Pons (tissue), 1 donor: ENCODE measurements at places on chromosomes 2 and 18.
A peak's percentile ranks its signal among the peaks of the same experiment; 100 is the strongest.

DNA sequence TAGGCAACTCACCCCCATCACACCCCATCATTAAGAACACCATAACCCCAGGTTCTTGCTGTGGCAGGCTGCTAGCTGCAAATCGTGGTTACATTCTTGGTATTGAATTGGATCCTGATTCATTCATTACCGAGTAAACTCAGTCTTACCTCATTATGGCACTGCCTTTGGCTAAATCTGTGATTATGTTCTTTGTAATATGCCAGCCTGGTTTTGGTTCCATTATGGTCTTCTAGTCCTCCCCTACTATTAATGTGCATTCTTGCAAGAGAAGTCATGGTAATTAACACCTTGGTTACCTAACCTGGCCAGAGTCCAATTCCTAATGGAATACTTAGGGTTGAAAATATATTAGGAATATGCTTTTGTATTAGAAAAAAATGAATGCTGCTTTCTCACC, 258.9 kb upstream of the APCDD1 start:
- DNase-seq = no peak

- DNase-seq = peak; percentile 66
These were observed 113.3 kb upstream of the SERTAD2 start for GRCh38 chr2:64766841-64767669.

DNA sequence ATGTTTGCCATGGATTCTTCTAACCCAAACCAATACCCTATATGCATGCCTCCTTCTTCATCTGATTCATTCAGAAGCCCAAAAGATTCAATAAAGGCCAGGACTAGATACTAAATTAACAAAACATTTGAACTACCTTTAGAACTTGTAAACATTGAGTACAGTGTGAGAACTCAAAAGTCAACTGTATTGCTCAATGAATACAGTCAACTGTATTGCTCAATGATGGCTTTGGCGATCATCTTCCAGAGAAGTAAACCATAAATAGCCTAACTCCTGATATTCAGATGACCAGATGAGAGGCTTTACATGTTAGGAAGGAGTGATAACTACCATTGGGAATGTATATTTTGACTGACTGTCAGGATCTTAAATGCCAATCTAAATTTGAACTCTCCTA, 206.5 kb upstream of the ITGA4 start:
- DNase-seq = no peak

DNA sequence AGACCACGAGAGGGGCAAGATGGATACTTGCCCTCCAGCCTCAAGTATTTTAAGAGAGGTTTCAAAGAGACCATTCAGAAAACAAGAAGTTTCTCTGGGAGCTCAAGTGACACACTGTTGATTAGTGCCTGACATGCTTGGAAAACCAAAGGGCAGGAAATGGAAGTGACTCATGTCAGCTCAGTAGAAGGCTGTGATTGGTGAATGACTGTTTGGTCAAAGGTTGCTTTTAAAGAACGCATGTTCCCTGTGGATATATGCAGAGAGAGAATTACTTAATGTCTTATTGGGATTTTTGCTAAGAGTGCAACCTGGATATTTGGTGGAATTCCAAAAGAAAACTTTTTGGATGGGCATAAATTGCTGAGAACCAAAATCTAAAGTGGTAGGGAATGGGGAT, 549.9 kb downstream of the XIRP2 start:
- no peak for DNase-seq
